ENCODE measurements at places on chromosomes 1 and 21. TPM values are rescaled to one million over a fixed set of nuclear protein-coding genes. Genes with fewer than 3 reads are reported as not detected.

GRCh38 chr1:223109581-223110026 lies 33.4 kb downstream of the TLR5 start:
- DNase-seq, result no peak

Gene HPCAL4
- 1.8 TPM for polyA plus RNA-seq

- DNase-seq, result no peak
These were observed 711.1 kb upstream of the CHRM3 start for GRCh38 chr1:238675221-238675620.

Gene NBPF15
- polyA plus RNA-seq, result 50.3 TPM

DNA sequence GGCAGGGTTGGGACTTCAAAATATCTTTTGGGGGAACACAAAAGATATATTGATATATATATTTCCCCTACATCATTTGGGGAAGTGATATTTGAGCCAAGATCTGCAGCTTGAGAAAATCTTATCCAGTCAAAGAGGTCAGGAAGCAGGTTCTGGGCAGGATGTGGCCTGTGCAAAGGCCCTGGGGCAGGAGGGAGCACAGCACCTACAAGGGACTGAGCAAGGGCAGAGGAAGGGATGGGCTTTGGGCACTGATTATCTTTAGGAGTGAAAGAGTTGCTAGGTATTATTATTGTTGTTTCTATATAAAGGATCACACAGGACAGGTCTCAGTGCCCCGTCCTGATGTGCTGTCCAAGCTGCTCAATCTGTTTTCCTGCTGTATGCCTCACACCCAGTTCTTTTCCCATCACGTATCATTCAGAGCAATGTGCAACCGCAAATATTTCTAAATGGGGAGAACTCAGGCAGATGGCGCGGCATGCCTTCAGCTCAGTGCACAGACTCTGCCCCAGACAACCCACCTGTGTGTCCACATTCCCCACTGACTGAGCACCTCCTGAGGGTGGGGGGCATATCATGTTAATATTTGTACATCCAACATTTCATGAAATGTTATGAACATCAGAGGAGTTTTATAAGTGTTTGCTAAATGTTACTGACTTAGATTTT lies 28.1 kb upstream of the GPR137B start:
- DNase-seq, result no peak

GRCh38 chr1:102566182-102566581 lies 542.1 kb downstream of the COL11A1 start:
- no peak for DNase-seq

DNA sequence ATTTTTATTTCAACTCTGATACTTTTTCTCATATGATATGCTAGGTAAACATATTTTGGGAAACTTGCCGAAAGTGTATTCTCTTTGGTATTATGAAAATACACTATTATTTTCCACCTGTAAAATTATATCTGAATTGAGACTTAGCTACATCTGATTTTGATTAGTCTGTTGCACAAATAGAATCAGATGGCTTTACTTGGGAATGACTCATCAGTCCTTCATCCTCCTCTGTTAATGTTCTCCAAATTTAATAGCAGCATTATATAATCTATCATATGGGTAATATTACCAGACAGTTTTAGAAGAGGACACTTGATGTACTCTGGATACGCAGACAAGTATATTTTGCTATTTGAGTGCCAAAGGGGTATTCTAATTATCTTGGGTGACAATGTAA lies 245.3 kb downstream of the CTH start:
- DNase-seq, result no peak

- peak; percentile 54 for DNase-seq
These were observed 3.8 kb downstream of the LDLRAD2 start for GRCh38 chr1:21815724-21816321.

- no peak for DNase-seq
These were observed 81.3 kb downstream of the MAST2 start for GRCh38 chr1:45884700-45885099.

Gene SERINC2
- polyA plus RNA-seq, result 45.1 TPM

DNA sequence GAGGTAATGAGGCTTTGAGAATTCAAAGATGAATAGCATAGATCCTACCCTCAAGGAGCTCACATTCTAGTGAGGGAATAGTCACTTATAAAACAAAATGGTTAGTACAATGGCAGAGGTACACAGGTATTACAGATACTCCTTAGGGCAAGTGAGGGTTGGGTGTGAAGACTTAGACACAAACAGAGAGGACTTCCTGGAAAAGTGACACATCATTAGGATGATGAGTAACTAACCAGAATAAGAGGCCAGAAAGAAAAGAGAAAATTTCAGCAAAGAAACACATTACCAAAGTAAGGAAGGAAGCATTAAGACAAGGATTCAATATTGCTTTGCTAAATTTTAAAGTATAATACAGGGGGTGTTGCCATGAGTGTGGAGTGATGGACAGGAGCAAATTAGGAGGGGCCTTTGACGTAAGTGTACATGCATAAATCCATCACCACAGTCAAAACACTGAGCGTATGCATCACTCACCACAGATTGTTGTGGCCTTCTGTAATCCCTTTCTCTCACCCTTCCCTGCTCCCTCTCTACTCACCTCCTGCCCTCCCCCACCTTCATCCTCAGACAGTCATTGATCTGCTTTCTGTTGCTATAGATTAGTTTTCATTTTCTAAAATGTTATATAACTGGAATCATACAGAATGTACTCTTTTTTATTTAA lies 7.9 kb downstream of the CD53 start:
- DNase-seq, result no peak

- DNase-seq, result no peak
These were observed 745 bp downstream of the MUL1 start for GRCh38 chr1:20507248-20507563.
